ENCODE measurements at places on chromosomes 6 and 20. TPM values are rescaled to one million over a fixed set of nuclear protein-coding genes. Genes with fewer than 3 reads are reported as not detected.

Gene PRKN
- total RNA-seq = 0.72 TPM

DNA sequence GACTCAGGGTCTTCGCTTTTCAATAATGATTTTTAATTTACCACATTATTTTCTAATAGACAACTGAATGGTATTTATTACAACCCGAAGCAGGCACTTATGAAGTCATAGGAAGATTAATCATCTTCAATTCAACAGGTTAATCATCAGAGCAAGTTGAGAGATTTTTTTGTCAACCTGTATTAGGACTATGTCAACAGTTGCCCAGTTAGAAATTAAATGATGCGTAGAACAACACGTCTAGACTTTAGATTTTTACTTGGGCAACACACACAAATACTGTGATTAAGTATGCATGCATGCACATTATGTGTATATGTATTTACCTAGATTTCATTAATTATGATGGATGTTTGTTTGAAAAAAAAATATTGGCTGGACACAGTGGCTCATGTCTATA, 4.3 kb downstream of the ILRUN start:
- no peaks in the 10 kb centered on the region for H3K27me3 ChIP-seq
- DNase-seq = no peak
- no peak overlapping the region for H3K27ac ChIP-seq
- peaks cover 8% of the 10 kb centered on the region for H3K36me3 ChIP-seq
- no peak overlapping the region for H3K4me3 ChIP-seq

GRCh38 chr6:113762641-113763040, 94.5 kb upstream of the MARCKS start:
- no peak overlapping the region for H3K27ac ChIP-seq
- no peaks in the 10 kb centered on the region for H3K36me3 ChIP-seq
- no peaks in the 10 kb centered on the region for H3K27me3 ChIP-seq
- DNase-seq = no peak
- no peak overlapping the region for H3K4me3 ChIP-seq

DNA sequence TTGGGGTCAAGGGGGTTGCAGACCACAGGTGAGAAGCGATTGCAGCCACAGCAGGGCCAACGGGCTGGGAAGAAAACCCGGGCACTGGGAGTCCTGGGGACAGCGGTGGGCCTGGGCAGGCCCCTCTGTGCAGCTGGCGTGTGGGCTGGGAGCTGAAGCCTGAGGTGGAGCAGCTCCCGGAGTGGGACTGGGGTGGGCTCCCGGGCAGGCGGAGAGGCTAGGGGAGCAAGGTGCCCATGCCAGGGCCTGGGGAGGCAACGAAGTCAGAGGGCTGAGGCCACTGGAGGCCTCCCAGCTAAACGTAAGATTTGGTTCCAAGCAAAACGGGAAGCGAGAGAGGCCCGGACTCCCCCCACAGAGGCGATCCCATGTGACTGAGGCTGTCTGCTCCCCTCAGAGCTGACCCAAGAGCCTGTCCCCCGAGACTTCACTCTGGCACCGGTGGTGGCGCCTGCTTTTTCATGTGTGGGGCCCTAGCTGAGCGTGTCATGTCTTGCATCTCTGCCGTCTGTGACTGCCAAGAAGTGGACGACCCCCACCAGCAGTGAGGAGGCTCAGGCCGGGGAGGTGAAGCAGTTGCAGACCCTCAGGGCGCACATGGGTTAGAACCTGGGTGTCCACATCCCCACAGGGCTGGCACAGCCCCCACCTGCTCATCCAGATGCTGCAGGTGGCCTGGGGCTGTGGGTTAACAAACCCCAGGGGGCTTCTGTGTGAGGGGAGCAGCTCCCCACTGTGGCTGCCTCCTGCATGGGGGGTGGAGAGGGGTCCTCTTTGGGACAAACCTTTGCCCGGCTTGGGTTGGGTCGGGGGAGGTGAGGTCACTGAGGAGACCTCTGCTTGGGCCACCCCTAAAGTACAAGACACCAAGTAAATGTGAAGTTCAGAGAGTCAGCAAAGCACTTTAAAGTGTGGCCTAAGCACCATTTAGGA, 212.3 kb downstream of the TAF4 start:
- no peaks in the 10 kb centered on the region for H3K4me1 ChIP-seq
- no peak for DNase-seq
- no peak overlapping the region for H3K27ac ChIP-seq
- no peaks in the 10 kb centered on the region for H3K36me3 ChIP-seq
- no peak overlapping the region for H3K4me3 ChIP-seq
- H3K27me3 ChIP-seq = no peaks in the 10 kb centered on the region

GRCh38 chr6:108736002-108736361, 112.2 kb upstream of the ARMC2 start:
- no peak overlapping the region for H3K27ac ChIP-seq
- no peaks in the 10 kb centered on the region for H3K4me1 ChIP-seq
- no peak for DNase-seq
- H3K36me3 ChIP-seq = no peaks in the 10 kb centered on the region
- no peak overlapping the region for H3K4me3 ChIP-seq
- no peaks in the 10 kb centered on the region for H3K27me3 ChIP-seq

DNA sequence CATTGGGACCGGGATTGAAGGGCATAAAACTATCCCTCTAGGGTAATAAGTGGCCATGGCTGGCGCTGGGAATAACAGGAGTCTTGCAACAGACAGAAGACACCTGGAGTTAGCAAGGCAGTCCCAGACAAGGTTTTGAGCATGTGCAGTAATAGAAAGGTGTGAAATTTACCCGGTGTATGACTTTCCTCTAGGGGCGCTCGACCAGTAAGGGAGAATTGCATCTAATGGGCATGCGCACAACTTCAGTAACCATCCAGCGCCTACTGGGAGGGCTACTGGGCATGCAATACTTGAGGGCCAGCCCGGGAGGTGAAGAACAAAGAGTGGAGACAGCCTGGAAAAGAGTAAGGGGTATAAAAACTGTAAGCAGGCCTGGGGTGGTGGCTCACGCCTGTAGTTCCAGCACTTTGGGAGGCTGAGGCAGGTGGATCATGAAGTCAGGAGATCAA, 32.7 kb downstream of the SERPINB6 start:
- H3K27ac ChIP-seq = peak overlapping the region; percentile 95
- no peaks in the 10 kb centered on the region for H3K27me3 ChIP-seq
- DNase-seq = no peak

GRCh38 chr6:166333172-166333995, 9.0 kb downstream of the SFT2D1 start:
- peaks cover 45% of the 10 kb centered on the region for H3K36me3 ChIP-seq
- no peak overlapping the region for H3K4me3 ChIP-seq
- H3K27me3 ChIP-seq = no peaks in the 10 kb centered on the region
- H3K27ac ChIP-seq = peak overlapping the region; percentile 17
- H3K4me1 ChIP-seq = peaks cover 59% of the 10 kb centered on the region
- DNase-seq = peak; percentile 56

DNA sequence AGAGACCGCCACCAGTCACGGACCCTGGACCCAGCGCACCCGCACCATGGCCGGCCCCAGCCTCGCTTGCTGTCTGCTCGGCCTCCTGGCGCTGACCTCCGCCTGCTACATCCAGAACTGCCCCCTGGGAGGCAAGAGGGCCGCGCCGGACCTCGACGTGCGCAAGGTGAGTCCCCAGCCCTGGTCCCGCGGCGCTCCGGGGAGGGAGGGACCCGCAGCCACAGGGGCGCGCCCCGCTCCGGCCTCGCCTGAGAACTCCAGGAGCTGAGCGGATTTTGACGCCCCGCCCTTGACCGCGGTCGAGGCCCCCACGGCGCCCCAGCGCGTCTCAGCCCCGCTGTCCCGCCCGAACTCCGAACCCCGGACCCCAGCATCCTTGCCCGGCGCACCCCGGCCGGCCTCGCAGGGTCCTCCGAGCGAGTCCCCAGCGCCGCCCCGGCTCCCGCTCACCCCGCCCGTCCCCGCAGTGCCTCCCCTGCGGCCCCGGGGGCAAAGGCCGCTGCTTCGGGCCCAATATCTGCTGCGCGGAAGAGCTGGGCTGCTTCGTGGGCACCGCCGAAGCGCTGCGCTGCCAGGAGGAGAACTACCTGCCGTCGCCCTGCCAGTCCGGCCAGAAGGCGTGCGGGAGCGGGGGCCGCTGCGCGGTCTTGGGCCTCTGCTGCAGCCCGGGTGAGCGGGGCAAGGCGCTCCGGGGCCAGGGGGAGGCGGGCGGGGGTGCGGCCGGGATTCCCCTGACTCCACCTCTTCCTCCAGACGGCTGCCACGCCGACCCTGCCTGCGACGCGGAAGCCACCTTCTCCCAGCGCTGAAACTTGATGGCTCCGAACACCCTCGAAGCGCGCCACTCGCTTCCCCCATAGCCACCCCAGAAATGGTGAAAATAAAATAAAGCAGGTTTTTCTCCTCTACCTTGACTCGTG, at the start of gene OXT:
OXT (plus strand) TSS at position 11 of the 920 bp plus-strand sequence; CDS start at position 47, 36 bp downstream.
- H3K27me3 ChIP-seq = no peaks in the 10 kb centered on the region
- H3K4me1 ChIP-seq = peaks cover 22% of the 10 kb centered on the region
- peak; percentile 77 for DNase-seq
- H3K36me3 ChIP-seq = no peaks in the 10 kb centered on the region

DNA sequence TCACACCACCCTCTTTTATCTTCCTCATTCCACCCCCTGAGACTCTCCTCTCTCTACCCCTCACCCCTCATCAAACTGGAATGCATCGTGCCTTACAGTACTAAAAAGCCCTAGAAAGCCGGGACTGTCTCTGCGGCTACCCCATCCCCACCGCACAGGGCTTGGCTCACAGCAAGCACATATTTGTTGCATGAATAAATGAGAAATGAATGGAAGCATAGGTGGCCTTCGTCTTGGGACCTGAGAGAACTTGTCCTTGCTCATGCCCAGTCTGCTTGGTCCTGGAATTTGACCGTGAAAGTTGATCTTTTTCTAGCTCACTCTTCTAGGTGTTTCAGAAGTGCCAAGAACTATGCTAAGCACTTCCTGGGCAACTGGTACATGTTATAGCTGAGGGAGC, 53.3 kb downstream of the APCDD1L start:
- H3K36me3 ChIP-seq = peaks cover 2% of the 10 kb centered on the region
- H3K27me3 ChIP-seq = peaks cover 3% of the 10 kb centered on the region
- no peaks in the 10 kb centered on the region for H3K4me1 ChIP-seq
- no peak overlapping the region for H3K27ac ChIP-seq
- no peak for DNase-seq
- H3K4me3 ChIP-seq = no peak overlapping the region

DNA sequence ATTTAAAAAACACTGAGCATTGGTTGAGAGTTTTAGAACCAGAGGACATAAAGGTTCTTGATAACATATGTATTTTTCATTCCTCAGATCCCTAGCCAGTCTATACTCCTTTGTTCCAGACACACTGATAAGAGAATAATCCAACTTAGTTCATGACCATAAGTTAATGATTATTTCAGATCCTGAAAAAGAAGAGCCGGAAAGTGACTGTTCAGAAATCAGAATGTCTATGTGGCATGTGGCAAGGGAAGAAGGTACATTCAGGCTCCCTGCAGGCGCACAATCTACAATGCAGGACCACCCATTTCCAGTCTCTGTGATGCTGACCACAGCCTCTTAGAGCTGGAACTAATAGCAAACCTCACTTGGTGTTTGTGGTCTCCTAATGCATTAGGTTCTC, 666.7 kb upstream of the AGPAT4 start:
- no peaks in the 10 kb centered on the region for H3K4me1 ChIP-seq
- H3K27me3 ChIP-seq = no peaks in the 10 kb centered on the region
- H3K27ac ChIP-seq = no peak overlapping the region
- H3K4me3 ChIP-seq = no peak overlapping the region

DNA sequence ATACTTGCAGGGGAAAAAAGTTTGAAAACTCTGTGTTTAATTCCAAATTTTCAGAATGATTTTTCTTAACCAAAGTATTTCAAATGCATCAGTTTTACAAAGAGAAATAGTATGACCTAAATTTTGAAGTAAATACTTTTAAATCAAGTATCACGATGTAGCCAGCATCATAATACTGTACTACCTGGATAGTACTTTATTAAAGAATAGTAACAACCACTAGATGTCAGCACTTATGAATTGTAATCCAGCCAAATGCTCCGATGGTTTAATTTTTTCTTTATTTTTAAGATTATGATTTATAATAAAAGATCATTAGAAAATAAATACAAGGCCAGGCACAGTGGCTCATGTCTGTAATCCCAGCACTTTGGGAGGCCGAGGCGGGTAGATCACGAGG, 37.2 kb upstream of the HACE1 start:
- H3K36me3 ChIP-seq = no peaks in the 10 kb centered on the region
- peaks cover 13% of the 10 kb centered on the region for H3K27me3 ChIP-seq
- H3K4me1 ChIP-seq = no peaks in the 10 kb centered on the region
- H3K4me3 ChIP-seq = no peak overlapping the region

DNA sequence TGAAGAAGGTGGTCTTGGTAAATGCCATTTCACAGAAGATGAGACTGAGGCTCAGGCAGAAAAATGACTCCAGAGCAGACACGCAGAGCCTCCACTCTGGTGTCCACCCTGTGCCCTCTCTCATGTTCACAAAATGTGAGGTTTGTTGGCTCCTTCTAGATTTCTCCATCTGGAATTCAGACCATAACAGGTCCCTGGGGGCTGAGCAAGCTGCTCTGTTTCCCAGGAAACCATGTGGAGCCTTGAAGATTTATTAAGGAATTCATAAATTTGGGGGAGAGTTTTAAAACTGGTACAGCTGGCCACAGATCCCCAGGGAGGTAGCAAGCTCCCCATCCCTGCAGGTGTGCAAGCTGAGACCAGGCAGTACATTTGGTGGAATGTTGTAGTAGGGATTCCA, 38.8 kb upstream of the SIRPA start:
- no peak overlapping the region for H3K4me3 ChIP-seq
- H3K27me3 ChIP-seq = peaks cover 4% of the 10 kb centered on the region
- no peak overlapping the region for H3K27ac ChIP-seq
- no peaks in the 10 kb centered on the region for H3K36me3 ChIP-seq
- no peak for DNase-seq
